ENCODE measurements at places on chromosomes 7 and 10.

DNA sequence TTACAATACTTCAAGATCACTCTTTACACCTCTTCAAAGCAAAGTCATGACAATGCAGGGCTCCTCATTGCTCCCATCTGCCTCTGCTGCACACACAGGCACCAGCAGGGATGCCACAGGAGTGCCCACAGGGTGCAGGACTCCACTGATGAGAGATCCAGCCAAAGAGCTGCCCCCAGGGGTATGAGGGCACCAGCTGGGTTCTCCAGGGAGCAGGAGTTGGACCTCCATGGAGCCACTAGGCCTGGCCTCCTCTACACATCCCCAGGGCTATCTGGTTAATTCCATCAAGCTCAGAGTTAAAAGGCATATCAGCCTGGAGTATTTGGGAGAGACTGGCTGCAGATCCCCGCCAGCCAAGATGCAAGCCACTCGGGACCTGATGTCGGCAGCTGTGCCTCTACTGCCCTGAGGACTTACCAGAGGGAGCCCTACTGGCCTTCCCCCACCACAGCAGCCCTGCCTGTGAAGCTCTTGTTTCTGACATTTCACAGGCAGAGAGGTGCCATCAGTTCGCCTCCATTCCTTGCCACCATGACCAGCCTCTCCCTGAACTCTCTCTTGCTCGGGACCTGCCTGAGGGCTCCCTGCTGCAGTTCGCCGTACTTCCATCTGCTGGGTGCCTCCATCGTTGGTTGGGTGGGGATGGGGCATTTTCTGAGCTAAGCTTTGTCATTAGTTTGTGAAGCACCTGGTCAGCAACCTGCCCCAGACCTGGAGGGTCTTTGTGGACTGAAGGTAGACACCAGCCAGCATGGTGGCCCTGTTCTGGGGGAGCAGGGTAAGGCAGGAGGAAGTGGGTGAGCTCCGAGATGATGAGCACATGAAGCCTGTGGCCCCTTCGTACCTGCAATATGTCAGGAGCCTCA lies 12.5 kb upstream of the TRIM8 start:
- DNase-seq = no peak

- DNase-seq = no peak
Measured at GRCh38 chr10:99850021-99850766, 67.8 kb downstream of the ABCC2 start.

DNA sequence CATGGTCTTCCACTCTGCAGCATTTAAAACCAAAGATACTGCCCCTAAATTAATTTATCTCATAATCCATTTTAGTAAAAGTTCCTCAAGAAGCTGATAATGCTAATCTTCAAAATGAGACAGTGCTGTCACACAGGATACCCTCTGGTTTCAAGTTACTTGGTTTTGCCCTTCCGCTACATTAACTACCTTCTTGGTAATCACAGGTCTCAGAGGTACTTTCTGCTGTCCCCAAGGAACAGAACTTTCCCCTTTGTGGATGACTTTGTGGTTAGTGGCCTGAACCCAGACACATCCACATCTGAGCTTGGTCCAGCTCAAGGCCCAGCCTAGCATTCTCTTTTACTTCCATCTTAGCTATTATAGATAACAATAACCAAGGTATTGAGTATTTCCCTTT lies 88.8 kb upstream of the TMEM26 start:
- no peak for DNase-seq

DNA sequence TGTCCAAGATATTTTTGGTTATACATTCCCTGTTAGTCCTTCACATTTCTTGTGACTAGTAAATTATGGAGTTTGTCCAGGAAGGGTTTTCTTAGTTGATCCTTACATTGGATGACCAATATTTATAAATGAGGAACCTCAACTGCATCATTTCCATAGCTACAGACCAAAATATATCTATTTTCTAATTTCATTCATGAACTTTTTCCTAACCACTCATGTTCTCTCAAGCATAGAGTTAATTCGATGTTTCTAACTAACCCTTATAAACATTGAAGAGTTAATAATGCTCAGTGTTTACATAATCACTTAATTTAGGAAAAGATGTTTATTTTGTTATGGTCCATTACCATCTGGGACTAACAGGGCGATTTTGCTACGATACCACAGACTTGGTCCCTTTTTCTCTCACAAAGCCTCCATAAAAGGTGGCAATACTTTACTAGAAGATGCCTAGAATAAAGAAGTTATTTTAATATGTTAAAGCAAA lies 591.0 kb downstream of the MAGI2 start:
- DNase-seq = no peak

- no peak for DNase-seq
Measured at GRCh38 chr7:128215739-128216138, 25.3 kb upstream of the LEP start.

DNA sequence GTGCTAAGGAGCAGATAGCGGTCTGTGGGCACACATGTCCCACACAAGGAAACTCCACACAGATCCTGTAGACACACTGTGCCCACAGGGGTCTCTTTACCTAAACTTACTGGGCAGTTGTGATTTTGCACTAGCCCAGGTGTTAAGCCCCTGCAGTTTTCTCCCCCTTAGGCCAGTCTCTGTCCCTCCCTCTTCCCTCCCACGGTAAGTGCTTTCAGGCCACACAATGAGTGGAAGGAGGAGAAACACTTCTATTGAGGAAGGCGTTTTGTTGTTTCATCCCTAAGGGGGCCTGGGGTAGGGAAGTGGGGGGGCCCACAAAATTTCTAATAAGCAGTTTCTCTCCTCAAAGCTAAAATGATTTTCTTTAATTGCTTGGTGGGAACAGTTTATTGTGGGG lies 51.4 kb downstream of the FBXW4 start:
- DNase-seq = no peak

DNA sequence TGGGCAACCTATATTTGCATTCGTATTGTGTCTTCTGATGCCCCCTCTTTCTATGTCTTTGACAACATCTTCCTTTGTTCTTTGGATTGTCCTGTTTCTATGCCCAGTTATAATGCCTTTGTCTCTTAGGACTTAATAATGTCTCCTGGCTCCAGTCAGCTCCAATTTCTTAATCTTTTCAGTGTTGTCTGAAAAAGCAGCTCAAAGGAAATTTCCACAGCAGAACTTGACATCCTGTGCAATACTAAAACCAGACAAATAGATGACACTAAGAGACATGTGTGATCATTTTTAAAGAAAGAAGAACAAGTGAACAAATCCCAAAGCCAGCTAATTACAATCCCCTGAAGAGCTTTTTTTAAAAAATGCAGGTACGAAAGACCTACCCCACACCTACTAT lies 47.7 kb upstream of the RNF148 start:
- DNase-seq = no peak

GRCh38 chr7:154380771-154381170 lies 328.6 kb downstream of the DPP6 start:
- no peak for DNase-seq

DNA sequence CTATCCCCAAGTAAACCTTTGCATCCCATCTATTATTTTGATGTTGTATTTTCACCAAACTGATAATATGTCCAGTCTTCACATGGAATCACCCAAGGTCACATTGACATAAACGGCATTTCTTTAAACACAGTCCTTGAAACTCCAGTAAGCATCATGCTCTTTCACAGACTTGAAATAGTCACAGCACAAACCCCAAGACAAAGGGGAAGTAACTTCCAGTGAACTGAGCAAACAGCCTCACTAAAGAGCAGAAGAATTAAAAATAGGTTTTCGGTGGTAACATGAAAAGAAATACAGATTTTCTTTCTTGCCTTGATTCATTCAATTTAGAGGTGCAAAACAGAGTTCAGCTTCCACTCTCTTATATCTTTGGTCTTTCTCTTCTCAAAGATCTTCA lies 253.7 kb downstream of the SFMBT2 start:
- DNase-seq = no peak

GRCh38 chr7:80187279-80187678 lies 52.6 kb downstream of the GNAI1 start:
- DNase-seq = no peak

DNA sequence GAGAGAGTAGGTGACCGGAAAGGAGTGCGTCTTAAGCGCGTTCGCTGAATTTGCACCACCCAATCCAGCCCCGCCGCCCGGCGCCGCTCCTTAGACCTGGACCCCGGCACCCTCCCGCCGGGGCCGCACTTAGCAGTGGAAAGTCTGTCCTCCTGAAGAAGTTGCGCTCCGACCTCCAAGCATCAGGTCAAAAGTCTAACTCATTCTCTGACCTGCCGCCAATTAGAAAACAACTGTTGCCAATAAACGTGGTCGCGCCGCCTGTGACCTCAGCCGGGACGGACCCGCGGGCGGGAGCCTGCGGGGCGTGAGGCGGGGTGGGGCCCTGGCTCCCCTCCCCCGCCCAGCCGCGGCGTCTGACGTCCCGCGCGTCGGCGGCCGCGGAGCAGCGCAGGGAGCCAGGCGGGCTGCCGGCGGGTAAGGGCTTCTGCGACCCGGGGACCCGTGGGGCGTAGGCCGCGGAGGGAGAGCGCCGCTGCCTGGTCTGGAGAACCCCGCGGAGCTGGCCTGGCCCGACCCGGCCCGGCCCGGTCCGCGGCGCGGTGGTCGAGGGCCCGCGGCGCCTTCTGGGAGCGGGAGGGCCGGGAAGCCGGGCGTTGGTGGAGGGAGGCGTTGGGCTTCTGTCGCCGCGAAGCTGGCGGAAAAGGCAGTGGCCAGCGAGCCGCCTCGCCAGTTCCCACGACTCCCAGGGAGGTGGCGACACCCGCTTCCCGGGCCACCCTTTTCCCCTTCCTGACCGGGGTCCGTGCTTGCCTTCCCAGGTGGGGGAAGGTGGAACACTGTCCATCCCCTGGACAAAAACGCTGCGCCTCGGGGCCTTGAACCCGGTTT lies at the start of gene BCAP29:
TSS of gene BCAP29 (plus strand) at position 362 of the 831 bp plus-strand sequence. CDS start 527 bp downstream, outside the sequence.
- DNase-seq = peak; percentile 90

- no peak for DNase-seq
Measured at GRCh38 chr10:47013507-47014154, 102.4 kb downstream of the PTPN20 start.

- DNase-seq = no peak
Measured at GRCh38 chr7:30932562-30932961, 20.9 kb downstream of the AQP1 start.

DNA sequence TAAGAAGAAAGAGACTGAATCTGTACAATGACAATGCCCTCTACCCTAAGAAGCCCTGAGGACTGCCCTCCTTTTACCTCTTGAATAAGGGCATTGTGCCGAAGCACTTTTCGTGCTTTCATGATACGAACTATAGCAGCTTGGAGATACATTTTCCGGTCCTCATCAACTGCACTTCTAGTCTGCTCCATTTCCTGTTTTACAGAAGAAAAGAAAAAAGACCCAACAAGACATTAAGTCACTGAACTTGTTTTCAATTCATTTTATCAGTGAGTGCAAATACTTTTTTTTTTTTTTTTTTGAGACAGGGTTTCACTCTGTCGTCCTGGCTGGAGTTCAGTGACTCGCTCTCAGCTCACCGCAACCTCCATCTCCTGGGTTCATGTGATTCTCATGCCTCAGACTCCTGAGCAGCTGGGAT lies 78.4 kb downstream of the CUL2 start:
- DNase-seq = no peak

- no peak for DNase-seq
Measured at GRCh38 chr7:68122801-68123200, 1126.2 kb downstream of the TYW1 start.

GRCh38 chr7:139659922-139660316 lies 117.9 kb downstream of the HIPK2 start:
- DNase-seq = no peak

- DNase-seq = no peak
Measured at GRCh38 chr10:103736044-103736443, 119.3 kb downstream of the SH3PXD2A start.

GRCh38 chr7:155211173-155211572 lies 86.5 kb upstream of the INSIG1 start:
- no peak for DNase-seq

GRCh38 chr10:73956476-73957359 lies 41.2 kb upstream of the VCL start:
- DNase-seq = peak; percentile 70

GRCh38 chr7:83799333-83799732 lies 150.4 kb upstream of the SEMA3E start:
- DNase-seq = no peak

Measured in erythroblast (primary cell).